ENCODE measurements at places on chromosomes 2 and 18.

- no peak for DNase-seq
Measured at GRCh38 chr2:181348107-181348837, 108.9 kb upstream of the ITGA4 start.

DNA sequence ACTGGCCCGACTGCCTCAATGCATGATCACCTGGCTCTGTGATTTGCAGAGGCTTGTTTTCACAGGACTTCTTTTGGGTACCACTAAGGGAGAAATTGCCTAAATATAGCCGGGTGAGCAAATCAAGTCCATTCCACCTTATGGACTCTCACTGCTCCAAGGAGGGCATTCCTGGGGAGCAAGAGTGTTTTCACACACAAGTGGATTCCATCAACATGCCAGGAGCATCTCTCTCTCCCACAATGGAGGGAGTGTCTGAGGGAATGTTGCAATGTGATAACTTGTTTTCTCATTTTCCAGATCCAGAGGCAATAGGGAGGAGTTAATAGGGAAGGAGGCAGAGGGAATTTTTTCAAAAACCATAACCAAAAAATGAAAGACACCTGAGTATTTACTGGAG, 250.7 kb downstream of the SATB2 start:
- no peak for DNase-seq

- DNase-seq = no peak
Measured at GRCh38 chr2:176683618-176684111, 414.4 kb downstream of the MTX2 start.

DNA sequence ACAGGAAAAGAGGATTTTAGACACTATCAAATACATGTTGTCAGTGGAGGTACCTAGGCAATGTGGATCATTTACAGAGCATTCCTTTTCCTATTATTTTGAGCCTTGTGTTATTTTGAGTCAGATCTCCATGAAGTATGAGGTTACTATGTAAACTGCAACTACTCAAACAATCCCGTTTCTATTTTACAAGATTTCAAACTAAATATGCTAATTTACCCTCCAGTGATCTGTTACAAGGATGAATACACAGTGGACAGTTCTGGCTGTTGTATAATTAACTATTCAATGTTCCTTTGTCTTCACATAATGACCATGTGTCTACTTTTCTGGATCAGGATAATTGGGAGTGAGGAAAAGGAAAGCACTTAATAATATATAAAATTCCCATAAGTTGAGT, 4.6 kb downstream of the HOXD1 start:
- DNase-seq = no peak
